ENCODE measurements at places on chromosomes 12 and 14. TPM values are rescaled to one million over a fixed set of nuclear protein-coding genes. Genes with fewer than 3 reads are reported as not detected.

DDX51 gene
- 14.2 TPM for total RNA-seq

SIRT4 gene
- 1.9 TPM for total RNA-seq

CLEC1A gene
- 3.9 TPM for total RNA-seq

CYP27B1 gene
- 2.4 TPM for total RNA-seq

CYP46A1 gene
- 0.90 TPM for total RNA-seq

SYNE2 gene
- 61.9 TPM for total RNA-seq

ACVRL1 gene
- 42.2 TPM for total RNA-seq

FKBP11 gene
- total RNA-seq, result 25.9 TPM

CLEC1B gene
- 0.28 TPM for total RNA-seq

SLC24A4 gene
- 0.39 TPM for total RNA-seq

All from adrenal gland (tissue), 19 donors.